Brain microvascular endothelial cell (primary cell): ENCODE measurements at places on chromosomes 4 and X.
A peak's percentile ranks its signal among the peaks of the same experiment; 100 is the strongest.

DNA sequence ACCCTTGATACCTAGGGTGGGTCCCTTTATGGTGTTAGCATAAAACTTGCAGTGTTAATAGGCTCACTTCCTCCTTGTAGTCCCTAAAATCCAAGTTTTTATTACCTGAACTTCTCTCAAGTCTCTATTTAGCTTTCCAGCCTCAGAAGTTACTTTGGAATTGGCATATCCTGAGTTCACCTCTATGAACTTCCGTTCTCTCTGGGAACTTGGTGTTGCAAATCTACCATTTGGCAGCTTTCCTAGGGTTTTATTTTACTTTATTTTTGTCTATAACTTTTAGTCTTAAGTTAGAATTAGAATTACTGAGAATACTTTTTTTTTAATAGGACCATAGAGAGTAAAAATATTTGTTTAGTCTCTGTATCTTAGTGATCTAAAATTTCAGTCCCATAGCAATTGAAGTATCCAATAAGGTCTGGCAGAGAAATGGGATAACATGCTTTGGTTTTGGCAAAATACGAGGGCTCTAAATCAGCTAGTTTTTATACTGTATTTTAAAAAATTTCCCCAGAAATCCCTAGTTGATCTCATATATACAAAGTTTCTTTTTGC is 30.3 kb upstream of the NAF1 start:
- no peak for DNase-seq

- no peak for DNase-seq
These were observed 380.7 kb downstream of the ADGRL3 start for GRCh38 chr4:61580721-61581377.

GRCh38 chr4:105014234-105014633 is 132.4 kb upstream of the TET2 start:
- DNase-seq, result no peak

DNA sequence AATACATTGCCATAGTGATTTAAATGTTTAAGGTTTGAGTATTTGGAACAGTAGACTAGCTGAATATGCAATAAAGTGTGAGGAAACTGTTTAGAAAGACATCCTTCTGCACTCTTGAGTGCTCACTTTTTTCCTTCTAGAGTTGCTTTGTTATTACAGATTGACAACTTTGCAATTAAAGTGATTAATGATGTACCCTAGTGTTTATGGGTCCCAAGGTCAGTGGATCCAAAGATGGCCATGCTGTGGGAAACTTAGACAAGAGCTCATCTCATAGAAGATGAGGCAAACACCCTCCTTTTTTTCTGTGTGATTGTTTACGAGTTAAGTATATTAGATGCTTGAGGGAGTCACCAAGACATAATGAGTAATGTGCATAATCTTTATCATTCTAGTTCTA is 118.8 kb downstream of the PDLIM5 start:
- no peak for DNase-seq

- no peak for DNase-seq
These were observed 5.9 kb downstream of the SNX25 start for GRCh38 chr4:185215261-185215660.

GRCh38 chr4:12595489-12595888 is 888.7 kb downstream of the RAB28 start:
- DNase-seq, result no peak

DNA sequence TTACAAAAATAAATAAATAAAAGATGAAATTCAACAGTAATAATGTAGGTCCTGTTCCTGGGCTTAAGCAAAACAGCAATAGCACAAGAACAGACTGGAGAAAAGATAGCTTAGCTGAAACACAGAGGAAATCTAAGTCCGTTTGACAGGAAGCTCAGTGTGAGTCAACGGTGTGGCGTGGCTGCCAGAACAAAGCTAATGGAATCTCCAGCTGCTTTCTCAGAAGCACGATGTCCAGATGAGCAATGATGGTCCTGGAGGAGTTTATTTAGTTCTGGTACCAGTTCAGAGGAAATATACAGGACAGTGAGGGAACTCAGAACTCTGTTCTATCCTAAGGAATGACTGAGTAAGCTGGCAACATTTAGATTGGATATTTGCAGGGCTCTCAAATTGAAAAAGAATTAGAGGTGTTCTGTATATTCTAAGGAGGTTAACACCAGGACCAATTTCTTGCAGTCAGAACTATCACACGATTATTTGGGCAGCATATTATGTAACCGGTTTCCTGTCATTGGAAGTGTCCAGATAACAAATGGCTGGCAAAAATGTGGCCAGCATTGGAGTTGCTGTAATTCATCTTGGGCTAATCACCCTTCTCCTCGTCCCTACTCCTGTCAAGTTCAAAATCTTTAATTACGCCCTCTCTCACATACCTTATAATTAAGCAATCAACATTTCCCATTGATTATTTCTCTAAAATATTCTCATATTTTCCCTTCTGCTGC is 12.7 kb downstream of the GAB3 start:
- DNase-seq, result peak; percentile 82

DNA sequence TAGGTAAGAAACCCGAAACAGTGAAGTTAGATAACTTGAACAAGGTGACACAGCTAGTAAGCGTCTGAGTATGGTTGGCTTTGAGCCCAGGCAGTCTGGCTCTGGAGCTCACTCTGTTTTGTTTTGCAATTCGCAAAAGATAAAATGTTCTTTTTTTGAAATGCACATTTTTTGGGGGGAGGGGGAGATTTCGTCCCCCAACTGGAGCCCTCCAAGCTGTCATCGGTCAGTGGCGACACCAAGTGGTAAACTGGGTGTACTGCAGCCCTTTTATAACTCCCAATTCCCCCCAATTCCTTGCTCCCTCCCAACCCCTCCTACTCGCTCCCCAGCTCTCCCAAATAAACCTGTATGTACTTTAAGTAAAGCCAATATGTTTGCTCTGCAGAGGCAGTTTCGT is 2.8 kb upstream of the CLCN5 start:
- peak; percentile 58 for DNase-seq

DNA sequence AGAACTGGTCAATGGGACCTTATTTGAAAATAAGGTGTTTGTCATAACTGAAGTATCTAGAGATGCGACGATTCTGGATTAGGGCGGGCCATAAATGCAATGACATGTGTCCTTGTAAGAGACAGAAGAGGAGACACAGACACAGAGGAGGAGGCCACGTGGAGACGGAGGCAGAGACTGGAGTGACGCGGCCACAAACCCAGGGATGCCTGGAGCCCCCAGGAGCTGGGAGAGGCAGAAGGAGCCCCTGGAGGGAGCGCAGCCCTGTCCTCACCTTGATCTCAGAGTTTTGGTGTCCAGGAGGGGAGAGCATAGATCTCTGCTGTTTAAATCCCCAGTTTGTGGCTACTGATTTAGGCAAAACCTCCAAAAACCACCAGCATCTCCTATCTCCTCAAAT is 5.0 kb downstream of the GTPBP6 start:
- DNase-seq, result no peak

GRCh38 chrX:23201706-23202105 is 132.9 kb upstream of the PTCHD1 start:
- DNase-seq, result no peak

DNA sequence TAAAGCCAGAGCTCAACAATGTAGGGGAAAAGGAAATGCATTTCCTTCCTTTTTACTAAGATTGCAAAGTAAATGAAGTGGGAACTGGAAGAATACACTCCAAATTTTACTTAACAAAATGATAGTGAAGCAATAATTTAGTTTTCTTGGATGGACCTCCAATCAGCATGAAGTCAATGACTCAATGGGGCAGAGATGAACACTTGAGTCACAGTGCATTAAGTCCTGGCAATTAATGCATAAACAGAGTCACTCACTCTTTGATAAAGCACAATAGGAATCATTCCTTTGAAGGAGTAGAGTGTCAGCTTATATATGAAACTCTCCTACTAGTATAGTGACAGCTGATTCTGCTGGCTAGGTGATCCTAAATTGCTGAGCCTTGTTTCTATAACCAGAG is 66.7 kb upstream of the FRAS1 start:
- no peak for DNase-seq

DNA sequence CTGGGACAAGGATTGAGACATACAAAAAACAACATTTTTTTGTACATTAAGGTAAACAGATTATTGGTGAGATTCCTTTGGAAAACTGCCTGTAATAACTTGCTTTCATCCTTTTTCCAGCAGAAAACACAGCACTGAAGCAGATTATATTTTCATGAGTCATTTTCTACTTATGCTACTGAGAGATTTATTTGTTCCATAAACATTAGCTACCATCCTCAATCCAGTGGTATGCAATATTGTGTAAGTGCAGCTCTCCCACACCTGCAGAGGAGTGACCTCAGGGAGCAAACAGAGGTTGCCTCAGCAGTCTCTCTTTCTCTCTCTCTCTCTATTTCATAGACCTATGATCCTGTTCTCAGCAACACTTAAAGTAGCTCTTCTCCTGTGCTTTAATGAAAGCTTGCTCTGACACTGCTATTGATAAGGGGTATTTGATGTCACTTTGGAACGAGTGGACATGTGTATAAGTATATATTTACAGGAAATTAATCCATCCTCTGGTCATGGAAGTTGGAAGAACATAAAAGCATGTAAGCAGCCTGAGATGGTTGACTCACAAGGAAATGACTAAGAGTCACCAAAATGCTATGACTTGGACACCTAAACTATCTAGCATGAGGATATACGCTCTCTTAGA is 163.7 kb upstream of the SPANXC start:
- peak; percentile 15 for DNase-seq

GRCh38 chrX:70168238-70169188 is 8.8 kb upstream of the DGAT2L6 start:
- peak; percentile 55 for DNase-seq

- no peak for DNase-seq
These were observed 12.3 kb downstream of the ABCD1 start for GRCh38 chrX:153736871-153737441.

- DNase-seq, result no peak
These were observed 71.1 kb downstream of the PKD2 start for GRCh38 chr4:88078579-88078978.

GRCh38 chrX:42954880-42955279 is 176.9 kb upstream of the PPP1R2C start:
- no peak for DNase-seq

GRCh38 chr4:25535278-25535677 is 120.4 kb upstream of the SLC34A2 start:
- no peak for DNase-seq

- no peak for DNase-seq
These were observed 297.0 kb upstream of the CLNK start for GRCh38 chr4:10981576-10981975.

GRCh38 chr4:24169956-24170355 is 280.1 kb upstream of the PPARGC1A start:
- DNase-seq, result no peak

DNA sequence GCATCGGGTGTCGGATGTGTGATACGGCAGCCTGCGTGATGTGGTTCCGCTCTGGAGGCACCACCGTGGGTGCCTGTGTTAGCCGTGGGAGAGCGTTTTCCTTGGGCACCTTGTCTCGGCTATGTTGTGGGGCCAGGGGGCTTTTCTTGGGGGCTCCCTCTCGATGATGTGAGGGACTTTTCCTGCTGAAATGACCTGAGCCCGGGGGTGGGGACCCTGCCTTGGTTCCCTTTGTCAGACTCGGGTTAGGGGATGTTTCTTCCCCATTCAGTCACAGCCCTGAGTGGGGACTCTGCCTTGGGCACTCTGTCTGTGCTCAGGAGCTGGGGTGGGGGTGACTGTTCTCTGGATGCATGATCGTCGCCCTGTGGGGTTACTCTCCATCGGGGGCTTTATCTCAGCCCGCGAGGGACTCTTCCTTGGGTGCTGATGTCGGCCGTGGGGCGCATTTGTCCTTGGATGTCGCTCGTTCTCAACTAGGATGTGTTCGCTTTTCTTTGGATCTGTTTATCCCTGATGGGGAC is 26.7 kb downstream of the CT45A3 start:
- no peak for DNase-seq

- no peak for DNase-seq
These were observed 30.3 kb downstream of the SLC16A2 start for GRCh38 chrX:74451450-74452198.

DNA sequence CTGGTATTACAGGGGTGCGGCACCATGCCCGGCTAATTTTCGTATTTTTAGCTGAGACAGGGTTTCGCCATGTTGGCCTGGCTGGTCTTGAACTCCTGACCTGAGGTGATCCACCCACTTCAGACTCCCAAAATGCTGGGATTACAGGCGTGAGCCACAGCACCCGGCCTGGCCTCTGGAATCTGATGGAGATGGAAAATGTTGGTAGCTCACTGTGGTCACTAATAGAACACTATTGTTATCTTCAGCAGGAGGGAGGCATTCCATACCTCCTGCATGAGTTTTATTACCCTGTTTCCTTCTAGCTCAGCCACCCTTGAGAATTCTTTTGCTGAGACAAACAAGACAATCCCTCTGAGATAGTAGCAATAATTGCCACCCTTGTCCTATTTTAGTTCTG is 105.0 kb downstream of the SHROOM3 start:
- peak; percentile 60 for DNase-seq

DNA sequence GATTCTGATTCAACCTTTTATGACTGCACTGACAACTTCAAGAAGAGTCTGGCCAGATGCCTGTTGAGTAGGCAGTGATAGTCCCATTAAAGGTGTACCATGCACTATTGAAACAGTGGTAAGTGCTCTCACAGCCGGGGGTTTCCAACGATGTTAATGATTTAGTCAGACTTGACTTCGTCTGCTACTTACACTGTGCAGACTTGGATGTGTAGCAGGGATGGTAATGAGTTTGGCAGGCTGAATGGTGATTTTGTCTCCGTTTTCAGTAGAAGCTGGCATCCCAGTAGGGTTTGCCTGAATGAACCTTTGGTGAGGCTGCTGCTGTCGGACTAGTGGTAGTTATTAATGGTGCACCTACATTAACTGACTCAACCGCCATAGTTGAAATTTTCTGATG is 52.0 kb upstream of the TMSB15B start:
- DNase-seq, result no peak

DNA sequence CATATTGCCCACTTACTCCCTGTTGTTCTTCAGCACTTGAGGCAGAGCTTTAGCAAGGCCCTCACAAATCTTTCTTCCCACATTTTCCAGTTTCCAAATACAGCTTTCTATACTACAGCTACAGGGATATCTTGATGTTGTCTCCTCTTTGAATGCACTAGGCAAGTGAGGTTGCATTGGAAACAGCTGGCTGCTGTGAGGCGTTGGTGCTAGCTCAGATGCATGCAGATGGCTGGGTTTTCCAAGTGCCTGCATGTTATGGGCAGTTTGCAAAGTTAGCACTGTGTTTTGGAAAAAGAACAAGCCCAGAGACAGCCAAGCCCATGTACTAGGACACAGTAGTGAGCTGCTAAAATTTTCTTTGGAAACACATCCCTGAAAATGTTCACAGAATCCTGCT is 315.1 kb upstream of the RASGEF1B start:
- no peak for DNase-seq

- peak; percentile 6 for DNase-seq
These were observed 192.3 kb upstream of the NR3C2 start for GRCh38 chr4:148634476-148634875.

- DNase-seq, result no peak
These were observed 50.9 kb downstream of the TSC22D3 start for GRCh38 chrX:107724653-107725052.

GRCh38 chrX:127466211-127466610 is 586.0 kb downstream of the ACTRT1 start:
- DNase-seq, result no peak

GRCh38 chr4:40990899-40991265 is 223.5 kb downstream of the APBB2 start:
- peak; percentile 24 for DNase-seq
